ENCODE measurements at places on chromosomes 11 and 22.

- peak; percentile 45 for DNase-seq
Observed at GRCh38 chr11:76410851-76411357, 29.8 kb downstream of the GVQW3 start.

DNA sequence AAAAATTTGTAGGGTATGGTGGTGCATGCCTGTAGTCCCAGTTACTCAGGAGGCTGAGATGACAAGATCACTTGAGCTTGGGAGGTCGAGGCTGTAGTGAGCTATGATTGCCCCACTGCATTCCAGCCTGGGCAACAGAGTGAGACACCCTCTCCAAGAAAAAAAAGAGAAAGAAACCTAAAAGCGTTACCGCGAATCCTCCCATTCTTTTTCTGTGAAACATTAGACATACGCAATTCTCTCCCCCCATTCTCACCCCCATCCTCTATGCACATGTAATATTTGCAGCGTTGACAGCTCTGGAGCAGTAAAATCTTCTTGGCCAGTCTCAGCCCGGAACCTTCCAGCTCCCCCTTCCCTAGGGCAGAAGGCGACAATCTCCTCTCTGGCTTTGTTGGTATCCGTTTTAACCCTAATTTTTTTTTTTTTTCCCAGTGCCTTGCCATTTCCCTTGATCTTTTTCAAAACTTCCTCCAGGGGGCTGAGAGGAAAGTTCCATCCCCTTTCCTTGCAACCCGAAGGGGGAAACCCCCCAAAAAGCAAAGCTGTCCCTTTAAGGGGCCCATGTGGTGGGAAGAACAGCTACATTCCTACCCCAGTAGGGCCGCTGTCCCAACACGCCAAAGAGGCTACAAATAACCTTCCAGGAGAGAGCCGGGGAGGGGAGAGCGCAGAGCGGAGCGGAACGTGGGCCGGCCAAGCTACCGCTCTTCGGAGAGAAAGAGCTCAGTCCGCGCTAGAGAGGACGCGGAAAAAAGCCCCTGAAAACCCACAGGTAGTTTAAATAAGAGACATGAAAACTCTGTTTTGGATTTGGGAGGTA, 1.9 kb downstream of the LRP4 start:
- peak; percentile 33 for DNase-seq

GRCh38 chr11:104372111-104372510, 208.2 kb upstream of the PDGFD start:
- DNase-seq = no peak

- no peak for DNase-seq
Observed at GRCh38 chr11:12380565-12381325, 3.4 kb downstream of the PARVA start.

DNA sequence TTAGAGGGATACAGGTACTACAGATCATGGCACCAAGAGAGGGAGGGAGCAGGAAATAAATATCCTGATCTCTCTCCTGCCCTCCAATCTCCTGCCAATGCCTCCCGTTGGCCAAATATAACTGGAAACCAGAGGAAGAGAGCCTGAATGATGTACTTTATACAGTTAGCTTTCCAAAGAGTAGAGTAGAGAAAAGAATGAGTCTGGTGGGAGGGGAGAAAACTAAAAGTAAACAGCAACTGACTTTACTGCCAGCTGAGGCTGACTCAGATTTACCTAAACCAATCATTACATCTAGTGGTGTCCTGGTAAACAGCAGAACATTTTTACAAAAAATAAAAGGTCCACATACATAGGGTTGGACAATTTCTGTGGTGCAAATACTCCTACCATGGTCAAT, 5.1 kb downstream of the MPZL3 start:
- DNase-seq = peak; percentile 33

- DNase-seq = no peak
Observed at GRCh38 chr11:69388661-69389060, 92.8 kb upstream of the LINC01488 start.

- peak; percentile 74 for DNase-seq
Observed at GRCh38 chr11:90251599-90251998, 28.8 kb upstream of the CHORDC1 start.

- no peak for DNase-seq
Observed at GRCh38 chr11:92907671-92908070, 61.8 kb upstream of the MTNR1B start.

DNA sequence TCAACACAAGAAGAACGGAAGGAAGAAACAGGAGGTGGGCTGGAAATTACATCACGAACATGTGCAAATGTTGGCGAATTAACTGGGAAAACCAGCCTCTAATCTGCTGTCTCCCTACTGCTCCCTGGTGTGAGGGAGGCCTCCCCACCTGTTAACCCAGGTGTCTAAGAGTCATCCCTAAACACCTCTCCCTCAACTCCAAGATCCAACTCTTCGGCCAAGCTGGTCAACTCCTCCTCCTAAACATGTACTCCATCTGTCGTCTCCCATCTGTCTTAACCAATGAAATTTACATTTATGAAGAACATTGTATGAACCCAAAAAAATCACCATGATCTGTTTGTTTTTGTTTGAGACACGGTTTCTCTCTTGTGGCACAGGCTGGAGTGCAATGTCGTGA, 154.2 kb downstream of the LARGE1 start:
- DNase-seq = no peak

DNA sequence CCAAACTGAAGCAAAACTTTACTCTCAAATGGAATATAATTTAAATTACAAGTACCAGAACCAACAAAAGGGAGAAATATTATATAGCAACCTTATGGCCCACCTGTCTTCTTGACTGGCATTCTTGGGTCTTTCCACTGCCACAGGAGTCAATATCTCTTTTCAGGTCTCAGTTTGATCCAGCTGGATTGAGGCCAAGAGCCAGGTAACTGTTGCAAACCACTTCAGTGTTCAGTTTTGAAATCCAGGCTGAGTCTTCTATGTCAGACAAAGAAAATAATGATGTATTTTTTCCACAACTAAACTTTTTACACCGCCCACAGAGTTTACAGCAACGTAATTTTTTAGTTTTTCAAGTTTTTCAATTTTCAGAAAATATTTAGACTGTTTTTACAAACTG, 648 bp downstream of the DLG2 start:
- peak; percentile 23 for DNase-seq

- no peak for DNase-seq
Observed at GRCh38 chr11:111173221-111173620, 72.3 kb upstream of the POU2AF2 start.

GRCh38 chr11:81570669-81571068, 1163.0 kb downstream of the FAM181B start:
- peak; percentile 40 for DNase-seq

GRCh38 chr22:49861642-49862495, 8.2 kb downstream of the ZBED4 start:
- DNase-seq = no peak

DNA sequence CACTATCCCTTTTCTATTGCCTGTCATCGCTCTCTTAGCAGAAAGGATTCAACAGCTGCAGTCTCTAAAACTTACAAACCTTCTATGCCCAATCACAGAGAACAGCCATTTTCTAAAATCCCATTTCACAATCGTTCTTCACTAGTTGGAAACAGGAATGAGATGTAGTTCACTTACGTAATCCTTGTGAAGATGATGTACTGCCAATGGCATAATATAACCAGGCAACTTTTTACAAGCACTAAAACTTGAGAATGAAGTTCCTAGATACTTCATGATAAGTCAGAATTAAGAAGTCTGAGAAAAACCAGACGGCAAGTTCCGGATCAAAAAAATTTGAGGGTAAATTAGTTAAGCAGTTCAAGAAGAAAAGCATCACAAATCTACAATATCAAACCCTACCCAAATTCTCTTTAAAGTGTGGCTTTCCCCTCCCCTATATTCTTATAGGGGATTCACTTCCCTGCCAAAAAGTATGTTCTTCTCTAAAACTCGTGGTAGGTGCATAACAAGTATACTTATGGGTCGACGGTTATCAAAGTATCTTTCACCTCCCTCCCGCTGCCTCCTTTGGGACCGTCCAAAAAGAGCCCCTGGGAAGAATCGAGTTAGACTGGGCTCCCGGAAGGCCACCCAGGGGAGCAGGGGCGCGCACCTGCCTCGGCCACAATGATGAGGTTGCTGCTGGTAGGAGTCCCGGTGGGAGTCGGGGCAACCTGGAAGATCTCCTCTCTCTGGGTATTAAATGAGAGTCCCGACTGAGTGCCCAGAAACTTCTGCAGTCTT, 666 bp downstream of the MSANTD4 start:
- peak; percentile 24 for DNase-seq

DNA sequence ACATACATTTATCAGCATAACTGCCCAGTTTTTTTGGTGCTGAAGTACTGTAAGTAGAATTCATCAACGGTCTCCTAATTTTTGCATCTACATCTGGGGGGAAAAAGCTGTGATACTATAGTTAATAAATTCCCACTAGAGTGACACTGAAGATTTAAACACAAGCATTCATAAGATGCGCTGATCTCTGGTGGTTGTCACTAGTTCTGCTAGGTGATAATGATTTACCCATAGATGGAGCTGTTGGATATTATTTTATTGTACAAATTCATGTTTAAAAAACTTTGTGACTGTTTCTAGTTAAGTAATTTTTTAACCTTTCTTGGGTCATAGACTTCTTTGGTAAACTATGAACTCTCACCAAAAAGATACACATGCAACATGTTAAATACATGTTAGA, 106.6 kb downstream of the EMSY start:
- no peak for DNase-seq

- no peak for DNase-seq
Observed at GRCh38 chr22:31891366-31892079, 52.8 kb upstream of the YWHAH start.

DNA sequence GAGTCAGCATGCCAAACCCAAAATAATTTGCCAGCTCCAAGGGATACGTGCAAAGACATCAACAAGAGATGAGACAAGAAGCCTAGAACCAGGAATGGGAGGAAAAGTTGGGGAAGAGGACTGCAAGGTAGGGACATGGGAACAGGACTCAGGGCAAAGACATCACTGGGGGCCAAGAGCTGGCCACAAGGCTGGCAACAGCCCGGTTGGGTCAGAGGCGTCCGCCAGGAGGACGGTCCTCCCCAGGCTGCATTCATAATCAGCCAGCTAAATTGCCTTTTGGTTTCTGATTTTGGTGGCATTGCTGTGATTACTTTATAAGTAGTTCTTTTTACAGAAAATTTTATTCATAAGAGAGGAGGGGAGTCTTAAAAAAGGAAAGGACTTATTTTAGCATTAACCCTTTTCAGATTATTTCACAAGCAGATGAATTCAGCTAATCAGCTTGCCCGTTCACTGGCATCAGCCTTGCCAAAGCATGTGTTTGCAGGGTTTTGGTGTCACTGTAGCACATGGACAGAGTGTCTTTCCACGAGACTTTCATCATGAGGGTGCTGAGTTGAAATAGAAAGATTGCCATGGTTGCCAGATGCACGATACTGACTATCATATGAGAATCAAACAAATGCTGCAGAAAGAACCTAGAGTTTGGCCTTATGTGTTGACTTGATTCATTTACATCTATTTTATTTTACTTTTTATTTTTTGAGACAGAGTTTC, 23.2 kb upstream of the NAV2 start:
- no peak for DNase-seq

DNA sequence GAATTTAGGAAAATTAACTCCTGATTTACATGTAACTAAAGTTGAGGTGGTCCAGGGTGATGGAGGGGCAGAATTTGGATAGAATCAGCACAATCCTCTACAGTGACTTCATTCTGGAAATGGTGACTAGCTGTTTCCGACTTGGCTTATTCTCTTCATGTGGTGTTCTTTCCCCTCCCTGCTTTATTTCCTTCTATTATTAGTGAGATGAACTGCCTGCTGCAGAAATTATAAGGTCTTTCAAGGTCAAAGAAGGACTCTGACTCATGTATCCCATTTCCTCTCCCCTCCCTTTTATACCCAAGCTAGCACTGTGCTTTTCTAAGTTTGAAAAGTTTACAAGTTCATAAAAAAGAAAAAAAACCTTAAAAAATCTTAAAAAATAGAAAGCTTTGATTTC, 12.2 kb upstream of the MRPL17 start:
- no peak for DNase-seq

DNA sequence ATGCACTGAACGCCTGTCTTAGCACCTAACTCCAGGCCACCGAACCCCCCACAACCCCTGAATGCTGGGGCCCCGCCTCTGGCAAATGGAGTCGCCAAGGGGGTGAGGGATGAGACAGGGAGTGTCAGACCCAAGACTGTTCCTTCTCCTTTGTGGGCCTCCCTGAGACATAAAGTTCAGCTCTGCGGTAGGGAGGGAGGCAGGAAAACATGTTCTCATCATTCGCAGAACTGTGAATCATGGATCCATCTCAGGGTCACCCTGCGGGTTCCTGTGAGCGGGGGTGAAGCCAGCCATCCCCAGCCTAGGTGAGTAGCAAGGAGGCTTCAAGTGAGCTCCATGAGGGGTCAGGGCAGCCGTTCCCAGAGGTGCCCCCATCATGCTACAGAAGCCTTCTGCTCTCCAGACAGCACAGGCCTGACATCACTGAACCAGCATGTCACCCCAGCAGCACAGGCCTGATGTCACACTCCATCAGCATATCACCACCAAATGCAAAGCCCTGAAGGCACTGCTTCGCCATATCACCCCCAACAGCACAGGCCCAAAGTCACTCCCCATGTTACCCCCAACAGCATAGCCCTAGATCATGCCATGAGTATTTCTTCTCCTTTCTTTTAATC, 27.2 kb downstream of the TMPRSS6 start:
- no peak for DNase-seq

- no peak for DNase-seq
Observed at GRCh38 chr11:71281204-71281603, 28.8 kb upstream of the SHANK2 start.

DNA sequence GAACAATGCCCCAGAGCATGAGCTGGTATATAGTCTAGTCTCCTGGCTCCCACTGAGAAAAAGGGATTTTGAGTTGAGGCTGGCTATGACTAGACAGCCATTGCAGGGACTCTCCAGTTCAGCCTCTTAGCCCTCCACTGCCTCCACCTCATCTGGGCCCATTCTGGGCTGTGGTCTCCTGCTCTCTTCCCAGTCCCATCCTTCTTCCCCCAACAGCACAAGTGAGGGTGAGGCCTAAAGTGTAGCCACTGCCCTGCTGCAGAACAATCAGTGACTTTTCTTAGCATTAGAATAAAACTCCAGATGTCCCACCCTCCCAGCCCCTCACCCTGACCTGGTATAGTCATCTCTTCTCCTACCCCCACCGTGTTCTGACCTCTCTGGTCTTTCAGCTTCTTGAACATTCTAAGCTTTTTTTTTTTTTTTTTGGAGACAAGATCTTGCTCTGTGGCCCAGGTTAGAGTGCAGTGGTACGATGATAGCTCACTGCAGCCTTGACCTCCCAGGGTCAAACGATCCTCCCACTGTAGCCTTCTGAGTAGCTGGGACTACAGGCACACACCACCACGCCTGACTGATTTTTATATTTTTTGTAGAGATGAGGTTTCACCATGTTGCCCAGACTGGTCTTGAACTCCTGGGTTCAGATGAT, 4.3 kb downstream of the MED15 start:
- DNase-seq = no peak

DNA sequence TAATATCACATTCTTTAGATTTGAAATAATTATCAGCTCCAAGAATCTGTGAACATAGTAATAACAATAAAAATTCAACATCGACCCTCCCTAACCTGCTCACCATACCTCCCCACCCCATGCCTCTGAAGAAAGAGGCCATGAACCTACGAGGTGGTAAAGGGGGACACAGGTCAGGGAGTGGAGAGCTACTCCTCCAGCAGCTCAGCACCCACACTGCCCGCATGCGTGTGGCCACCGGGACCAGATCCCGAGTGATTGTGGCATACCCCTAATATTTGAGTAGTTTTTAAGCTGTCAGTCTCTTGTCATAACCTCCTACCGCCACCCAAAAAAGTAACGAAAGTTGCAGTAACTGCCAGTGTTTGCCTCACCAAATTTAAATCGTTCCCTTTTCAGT, 16.8 kb upstream of the ADSL start:
- no peak for DNase-seq
